Thymus (tissue), 14 donors: ENCODE measurements at places on chromosomes 4 and X.

GRCh38 chr4:38860788-38861424 lies 4.3 kb upstream of the TLR6 start:
- DNase-seq: peak; percentile 37

- DNase-seq: no peak
Measured at GRCh38 chrX:129663171-129663570, 8.4 kb upstream of the APLN start.

DNA sequence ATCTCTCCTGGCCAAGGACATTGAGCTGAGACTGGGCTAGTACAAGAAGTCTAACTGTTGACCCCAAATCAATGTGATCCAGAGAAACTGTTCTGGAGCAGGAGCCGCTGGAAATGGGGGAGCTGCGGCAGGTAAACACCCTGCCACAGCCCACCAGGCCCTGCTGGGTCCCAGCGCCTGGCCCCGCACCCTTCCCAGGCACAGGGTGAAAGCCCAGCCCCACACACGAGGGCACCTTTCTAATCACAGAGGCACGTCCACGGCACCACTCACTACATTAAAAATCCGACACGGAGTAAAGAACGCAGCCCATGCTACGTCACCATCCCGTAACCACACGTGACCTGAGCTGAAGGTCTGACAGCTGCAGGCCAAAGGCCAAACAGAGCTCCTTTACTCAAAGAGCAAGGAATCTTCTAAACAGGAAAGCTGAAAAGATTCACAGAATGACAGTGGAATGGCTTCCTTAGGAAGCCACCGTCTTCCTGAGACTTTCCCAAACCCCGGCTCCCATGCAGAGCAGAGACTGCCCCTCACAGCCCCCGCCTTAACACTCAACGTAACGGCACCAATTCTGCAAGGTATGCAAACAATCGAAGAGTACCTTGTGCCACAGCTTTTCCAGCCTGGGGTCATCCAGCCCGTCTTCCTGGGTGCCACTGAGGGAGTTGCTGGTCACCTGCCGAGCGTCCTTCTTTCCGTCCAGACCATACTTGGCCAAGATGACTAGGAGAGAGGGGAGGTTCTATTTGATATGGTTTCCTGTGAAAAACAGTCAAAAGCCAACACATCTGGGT lies 12.6 kb downstream of the LRPAP1 start:
- DNase-seq: no peak

DNA sequence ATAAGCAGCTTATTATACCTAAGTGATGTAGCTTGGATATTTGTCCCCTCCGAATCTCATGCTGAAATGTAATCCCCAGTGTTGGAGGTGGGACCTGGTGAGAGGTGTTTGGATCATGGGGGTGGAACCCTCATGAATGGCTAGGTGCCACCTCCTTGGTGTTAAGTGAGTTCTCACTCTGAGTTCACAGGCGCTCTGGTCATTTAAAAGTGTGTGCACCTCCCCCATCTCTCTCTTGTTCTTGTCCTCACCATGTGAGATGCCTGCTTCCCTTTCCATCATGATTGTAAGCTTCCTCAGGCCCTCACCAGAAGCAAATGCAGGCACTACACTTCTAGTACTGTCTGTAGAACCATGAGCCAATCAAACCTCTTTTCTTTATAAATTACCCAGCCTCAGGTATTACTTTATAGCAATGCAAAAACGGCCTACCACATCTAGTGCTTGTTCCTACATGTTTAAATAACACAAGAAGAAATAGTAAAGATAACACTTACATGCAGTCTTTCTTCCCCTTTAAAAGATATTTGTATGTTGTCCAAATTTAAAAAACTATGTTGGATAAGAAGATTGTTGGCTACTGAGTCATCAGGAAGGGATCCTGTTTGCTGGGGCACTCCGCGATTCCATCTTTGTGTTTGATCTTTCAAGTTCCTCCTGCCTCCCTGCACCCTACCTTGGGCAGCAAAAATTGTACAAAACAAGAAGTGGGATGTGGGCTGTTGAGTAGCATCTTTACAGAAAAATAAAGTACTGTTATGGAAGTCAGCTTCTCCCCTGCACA lies 29.7 kb downstream of the PPP1R2C start:
- no peak for DNase-seq

DNA sequence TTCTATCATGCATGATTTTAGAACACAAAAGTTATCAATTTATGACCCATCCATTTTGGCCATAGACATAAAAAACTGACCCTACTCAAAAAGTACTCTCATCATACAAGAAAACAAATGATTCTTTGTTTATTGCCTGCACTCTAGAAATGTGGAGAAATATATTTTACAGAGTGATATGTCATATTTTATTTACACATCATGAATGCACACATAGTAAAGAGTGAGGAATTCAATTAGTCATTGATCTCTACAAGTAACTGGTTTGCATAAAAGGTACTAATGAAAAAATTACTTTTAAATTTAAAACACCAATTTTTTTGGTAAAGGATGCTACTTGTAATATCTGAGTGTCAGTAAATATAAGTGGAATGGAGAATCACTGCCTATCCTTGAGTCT lies 242.5 kb upstream of the FAT4 start:
- no peak for DNase-seq

GRCh38 chr4:146211440-146211839 lies 2.9 kb upstream of the REELD1 start:
- DNase-seq: no peak

- DNase-seq: no peak
Measured at GRCh38 chr4:91127192-91127591, 1000.0 kb downstream of the CCSER1 start.

DNA sequence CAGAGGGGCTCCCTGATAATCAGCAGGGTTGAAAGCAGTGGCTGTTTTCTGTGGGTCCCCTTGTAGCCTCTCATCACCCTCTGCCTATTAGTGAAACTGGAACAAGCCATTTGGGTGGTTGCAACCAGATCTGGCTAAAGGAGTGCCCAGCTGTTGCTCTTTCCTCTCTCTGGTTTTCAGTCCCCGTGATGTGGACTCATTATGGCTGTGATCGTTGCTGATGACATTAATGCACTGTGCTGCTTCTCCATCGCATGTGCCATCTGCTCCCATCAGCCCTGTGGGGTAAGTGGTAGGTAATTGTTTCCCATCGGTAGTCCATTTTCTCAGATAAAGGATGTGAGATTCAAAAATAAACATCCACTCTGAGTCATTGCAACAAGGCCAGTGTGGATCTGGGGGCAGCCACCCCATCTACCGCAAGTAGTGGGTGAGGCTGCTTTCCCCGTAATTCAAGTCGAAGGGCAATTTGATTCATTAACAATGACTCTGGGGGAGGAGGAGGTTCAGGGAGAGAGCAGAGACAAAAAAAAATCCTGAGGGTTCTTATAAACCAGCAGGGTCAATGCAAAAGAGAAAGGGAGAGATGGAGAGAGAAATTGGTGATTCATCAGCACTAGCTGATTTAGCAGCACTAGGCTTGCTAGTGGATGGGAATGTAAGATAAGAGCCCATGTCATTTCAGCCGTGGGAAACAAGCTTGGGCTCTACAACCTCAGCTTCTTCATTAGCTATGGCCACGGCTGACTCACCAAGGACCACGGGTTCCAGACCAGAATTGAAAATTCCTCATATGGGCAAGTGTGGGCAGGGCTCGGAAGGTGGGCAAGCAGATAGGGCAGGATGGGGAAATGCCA lies 357.8 kb downstream of the MID1IP1 start:
- DNase-seq: no peak

DNA sequence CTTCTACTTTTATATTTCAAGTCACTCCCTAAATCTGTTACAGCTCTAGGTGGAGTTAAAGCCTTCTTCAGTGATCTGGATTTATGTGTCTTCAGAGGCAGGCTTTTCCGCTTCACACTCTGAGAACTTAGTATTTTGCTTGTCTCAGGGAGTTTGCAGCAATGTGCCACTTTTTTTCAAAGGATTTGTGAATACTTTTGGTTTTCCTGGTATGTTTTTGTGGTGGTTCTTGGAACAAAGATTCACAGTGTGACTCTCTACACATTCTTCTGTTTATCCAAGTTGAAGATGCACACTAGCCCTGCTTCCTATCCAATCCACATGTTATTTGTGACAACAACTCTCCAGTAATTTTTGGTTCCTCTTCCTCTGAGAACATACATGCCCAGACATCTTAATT lies 1253.7 kb downstream of the TECRL start:
- no peak for DNase-seq

DNA sequence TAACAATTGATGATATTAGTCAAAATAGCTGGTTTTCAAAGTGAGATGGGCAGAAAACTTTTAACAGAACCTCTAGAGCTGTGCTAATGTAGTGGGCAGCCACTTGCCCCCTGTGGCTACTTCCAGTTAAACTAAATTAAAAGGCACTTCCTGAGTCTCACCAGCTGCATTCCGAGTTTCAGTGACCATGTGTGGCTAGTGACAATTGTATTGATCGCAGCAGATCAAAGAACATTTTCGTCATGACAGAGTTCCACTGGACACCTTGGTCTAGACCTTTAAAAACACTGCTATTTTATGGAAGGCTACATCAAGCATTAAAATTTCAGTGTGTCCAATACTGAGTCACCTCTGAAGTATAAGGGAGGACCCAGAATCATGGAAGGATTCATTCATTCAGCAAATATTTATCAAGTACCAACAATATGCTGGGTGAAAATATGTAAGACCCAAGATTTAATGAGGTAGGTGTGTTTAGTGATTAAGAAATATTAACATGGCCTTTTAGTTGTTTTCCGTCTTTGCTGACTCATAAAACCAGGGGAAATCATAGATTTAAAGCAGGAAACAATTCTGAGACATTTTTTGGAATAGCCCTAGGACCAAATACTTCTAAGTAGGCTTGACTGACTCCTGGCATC lies 5.1 kb upstream of the FAT1 start:
- no peak for DNase-seq

- no peak for DNase-seq
Measured at GRCh38 chr4:37802068-37802666, 24.3 kb upstream of the PGM2 start.

DNA sequence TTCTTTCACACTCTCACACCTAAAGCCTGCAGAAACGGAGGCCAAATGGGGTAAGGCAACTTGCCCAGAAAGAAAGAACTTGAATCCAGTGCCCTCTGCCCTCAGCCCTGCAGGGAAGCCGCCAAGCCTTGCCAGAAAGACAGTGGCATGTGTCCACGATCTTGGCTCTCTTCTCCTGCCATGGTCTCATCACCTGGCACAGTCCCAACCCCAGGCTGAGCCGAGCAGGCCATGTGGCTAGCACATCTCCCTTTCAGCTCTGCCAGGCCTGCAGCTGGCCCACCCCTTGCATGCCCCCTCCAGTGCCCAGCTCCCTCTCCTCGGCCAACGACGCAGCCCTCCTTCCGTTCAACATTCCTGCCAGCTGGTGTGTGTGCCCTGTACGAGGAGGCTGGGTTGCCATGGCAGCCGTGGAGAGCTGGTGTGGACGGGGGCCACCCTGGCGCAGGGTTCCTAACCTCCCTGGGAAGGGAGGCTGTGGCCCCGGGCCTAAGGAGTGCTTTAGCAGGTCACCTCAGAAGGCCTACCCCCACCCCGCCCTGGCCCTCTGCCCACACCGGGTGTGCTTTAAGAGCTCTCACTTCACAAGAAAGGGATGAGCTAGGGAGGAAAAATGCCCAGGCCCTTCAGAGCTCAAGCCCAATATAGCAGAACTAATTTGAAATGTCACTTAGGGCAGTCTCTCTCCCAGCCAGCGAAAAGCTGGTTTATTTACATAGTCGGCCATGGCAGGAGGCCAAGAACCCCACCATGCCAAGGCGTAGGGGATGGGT lies 73.0 kb upstream of the PJA1 start:
- no peak for DNase-seq

- DNase-seq: no peak
Measured at GRCh38 chr4:38979511-38980230, 52.5 kb downstream of the TMEM156 start.

DNA sequence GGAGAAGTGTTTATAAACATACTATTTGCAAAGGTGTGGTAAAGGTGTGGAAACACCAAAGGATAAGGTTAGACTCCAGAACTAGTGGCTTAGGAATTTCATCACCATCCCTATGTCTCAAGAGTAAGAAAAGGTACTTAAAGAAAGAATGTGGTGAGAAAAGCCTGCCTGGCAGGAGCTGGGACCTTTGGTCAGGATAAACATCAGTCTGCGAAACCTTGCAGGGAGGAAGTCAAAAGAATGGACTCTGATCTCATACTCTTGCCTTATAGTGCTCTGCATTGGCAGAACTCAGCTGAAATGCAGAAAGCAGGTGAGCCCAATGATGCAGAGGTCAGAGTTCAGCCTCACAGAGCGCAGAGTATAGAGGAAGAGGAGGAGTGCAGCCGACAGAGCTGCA lies 97.2 kb upstream of the NR3C2 start:
- no peak for DNase-seq

- no peak for DNase-seq
Measured at GRCh38 chrX:135295944-135296305, 13.4 kb upstream of the ETDC start.

GRCh38 chr4:77078401-77078800 lies 2.6 kb upstream of the CCNI start:
- no peak for DNase-seq

DNA sequence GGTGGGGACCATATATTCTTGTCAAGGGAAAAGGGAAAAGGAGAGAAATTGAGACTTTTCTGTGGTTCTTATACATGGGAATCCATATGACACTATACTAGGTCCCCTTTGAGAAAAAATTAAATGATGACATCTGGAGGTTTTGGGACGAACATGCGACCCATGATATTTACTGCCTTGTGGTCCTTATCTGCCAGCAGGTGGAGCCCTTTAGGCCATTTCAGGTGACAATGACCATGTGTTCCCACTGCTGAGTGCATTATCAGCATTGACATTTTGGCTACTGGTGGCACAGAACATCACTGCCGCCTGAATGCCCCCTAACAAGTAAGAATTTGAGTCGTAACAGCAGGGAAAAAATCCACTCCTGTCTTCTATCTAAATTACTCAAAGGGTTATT lies 843.4 kb downstream of the FSTL5 start:
- no peak for DNase-seq

DNA sequence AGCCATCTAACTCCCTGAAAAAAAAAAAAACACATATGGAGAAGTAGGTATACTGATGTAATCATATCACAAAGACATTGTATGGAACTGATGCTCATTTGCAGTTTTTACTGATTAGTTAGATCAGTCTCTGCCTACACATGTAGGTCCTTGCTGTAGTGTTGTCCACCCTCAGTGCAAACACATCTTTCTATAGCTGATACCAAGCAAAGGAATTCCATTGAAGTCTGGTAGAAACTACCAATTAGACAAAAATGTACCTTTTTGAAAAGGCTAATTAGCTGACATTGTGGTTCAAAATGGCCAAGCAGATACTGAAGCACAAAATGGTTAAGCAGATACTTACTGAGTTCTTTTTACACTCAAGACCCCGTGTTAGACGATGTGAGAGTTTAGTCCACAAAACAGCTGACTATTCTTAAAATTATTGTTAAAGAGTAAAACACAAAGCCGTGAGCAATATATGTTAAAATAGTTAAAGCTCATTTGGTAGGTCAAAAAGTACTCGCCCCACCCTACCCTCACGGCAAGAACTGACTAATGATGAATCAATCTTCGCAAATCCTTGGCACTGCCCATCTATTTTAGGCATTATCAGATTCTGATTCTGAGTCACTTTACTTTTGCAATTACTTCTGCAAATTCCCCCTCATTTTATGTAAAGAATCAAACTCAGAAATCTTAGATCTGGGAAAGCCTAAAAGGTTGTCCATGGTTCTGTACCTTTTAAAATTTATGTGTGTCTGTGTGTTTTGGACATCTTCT lies 40.4 kb downstream of the COL4A6 start:
- DNase-seq: no peak

GRCh38 chrX:124215786-124216185 lies 116.7 kb upstream of the TEX13D start:
- no peak for DNase-seq
